ENCODE measurements at places on chromosomes 6 and 20. TPM values are rescaled to one million over a fixed set of nuclear protein-coding genes. Genes with fewer than 3 reads are reported as not detected.

- DNase-seq, result no peak
Measured at GRCh38 chr20:20521736-20522135, 153.8 kb downstream of the INSM1 start.

NANP gene
- total RNA-seq, result 1.9 TPM

TBX18 gene
- total RNA-seq, result 0.49 TPM

DSN1 gene
- total RNA-seq, result 2.7 TPM

Data from right lobe of liver (tissue), 6 donors.